Stimulated activated CD4-positive, alpha-beta T cell treated with anti-CD3 and anti-CD28 coated beads, Interleukin-1b, Interleukin-23, amount 100 ng/mL, for 4 hours (primary cell): ENCODE measurements at places on chromosomes 4 and X.

- DNase-seq = no peak
These were observed 1911.4 kb downstream of the STIM2 start for GRCh38 chr4:28772066-28772465.

- no peak for DNase-seq
These were observed 17.5 kb upstream of the SAT1 start for GRCh38 chrX:23765449-23765848.

DNA sequence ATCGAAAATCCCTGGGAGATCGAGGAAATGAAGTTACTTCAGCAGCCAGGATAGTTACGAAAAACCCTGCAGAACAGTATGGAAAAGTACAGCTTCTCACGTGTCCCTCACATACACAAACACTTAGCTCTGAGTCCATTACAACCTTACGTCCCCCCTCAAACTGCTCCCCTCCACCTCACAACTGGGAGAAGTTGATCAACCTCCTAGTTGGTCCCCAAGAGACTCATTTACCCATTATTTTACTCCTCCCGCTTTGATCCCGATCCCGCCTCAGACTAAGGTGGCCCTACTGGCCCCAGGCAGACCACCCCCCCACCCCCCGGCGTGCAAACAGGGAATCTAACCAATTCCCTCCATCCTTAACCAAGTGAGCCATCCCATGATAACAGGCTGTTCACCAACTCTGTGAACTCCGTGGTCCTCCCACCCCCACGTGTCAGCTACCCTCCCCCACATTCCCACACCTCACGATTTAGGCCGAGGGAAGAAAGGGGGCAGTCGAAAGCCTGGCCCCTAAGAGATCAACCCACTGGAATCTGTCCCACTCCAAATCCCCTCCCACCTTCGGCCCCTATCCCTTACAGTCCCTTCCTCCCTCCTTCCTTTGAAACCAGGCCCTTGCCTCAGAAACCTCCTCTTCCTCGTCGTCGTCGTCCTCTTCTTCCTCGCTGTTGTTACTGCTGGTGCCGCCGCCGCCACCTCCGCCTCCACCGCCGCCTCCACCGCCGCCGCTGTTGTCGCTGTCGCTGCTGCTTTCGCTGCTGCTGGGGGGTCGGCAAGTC, 755 bp downstream of the ANKRD17 start:
- peak; percentile 21 for DNase-seq

DNA sequence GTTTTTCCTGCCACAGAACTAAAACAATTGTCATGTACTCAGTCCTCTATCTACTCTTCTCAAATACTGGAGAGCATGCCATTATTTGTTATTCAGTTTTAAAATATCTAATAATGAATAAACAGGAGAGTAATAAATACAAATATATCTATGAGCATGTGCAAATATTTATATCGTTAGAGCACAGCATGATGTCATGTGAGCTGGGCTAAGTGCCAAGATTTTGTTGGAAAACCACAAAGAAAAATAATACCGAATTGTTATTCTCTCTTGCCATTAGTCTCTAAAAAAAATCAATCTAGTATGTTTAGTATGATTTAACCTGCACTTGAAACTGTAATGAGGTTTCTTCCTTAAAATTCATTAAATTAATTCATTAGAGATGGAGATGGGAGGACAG, 97.3 kb downstream of the DDX60 start:
- no peak for DNase-seq

DNA sequence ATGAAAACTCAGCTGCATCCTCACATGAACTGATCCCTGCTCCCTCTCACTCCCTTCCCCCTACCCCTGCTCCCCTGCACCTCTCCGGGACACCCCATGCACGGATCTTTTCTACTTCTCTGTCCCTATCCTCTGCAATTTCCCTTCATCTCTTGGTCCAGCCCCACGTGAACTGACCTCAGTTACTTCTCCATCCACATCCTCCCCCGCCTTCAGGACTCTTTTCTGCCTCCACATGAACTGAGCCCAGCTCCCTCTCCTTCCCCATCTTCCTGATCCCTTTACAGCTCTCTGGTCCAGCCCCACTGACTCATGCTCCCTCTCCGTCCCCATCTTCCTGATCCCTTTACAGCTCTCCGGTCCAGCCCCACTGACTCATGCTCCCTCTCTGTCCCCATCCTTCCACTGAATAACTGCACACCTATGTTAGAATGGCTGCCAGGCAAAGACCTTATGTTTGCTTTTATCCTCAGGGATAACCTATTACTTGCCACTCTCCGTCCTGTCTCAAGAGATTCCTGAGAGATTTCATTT, 5.6 kb downstream of the CETN2 start:
- DNase-seq = no peak

- no peak for DNase-seq
These were observed 481.8 kb downstream of the FGF13 start for GRCh38 chrX:138229718-138230117.

GRCh38 chrX:127490000-127490399, 562.2 kb downstream of the ACTRT1 start:
- no peak for DNase-seq

GRCh38 chr4:128228845-128229795, 58.5 kb downstream of the PGRMC2 start:
- DNase-seq = no peak

- no peak for DNase-seq
These were observed 110.7 kb upstream of the GALNT7 start for GRCh38 chr4:173057901-173058300.

- no peak for DNase-seq
These were observed 64.5 kb downstream of the DKK2 start for GRCh38 chr4:106971636-106972035.

DNA sequence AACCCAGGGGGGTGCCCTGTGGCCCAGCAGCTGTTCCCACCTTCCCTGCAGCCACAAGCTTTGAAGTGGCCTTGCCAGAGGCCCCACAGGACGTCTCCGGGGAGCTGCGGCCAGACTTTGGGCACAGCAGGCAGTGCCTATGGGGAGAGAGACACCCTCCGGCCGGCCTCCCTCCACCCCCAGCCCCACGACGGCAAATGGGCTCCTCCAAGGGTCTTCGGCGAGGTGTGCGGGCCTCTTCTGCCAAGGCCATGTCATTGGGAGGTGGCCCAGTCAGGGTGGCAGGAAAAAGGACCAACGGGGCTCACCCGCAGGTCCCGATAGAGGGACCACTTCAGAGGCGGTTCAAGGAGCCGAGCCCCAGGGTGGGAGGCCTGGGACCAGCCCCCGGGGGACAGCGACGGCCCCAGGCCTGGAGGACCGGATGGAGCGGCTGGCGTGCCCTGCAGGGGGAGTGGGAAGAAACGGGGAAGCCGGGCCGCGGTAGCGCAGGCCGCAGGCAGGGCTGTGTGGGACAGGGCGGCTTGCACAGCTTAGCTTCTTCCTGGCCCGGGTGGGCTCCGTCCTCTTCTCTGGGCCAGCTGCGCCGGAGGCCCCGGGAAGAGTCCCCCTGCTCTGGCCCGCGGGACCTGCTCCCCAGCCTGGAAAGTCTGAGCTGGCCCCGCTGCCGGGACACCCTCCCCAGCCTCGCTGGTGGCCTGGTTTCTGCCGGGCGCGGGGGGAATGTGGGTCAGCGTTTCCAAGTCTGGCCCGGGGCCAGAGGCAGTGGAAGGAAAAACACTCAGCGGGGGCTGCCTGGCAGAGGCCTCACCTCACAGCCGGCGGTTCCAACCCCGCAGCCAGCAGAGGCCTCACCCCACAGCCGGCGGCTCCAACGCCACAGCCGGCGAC, 21.9 kb upstream of the SPON2 start:
- no peak for DNase-seq

DNA sequence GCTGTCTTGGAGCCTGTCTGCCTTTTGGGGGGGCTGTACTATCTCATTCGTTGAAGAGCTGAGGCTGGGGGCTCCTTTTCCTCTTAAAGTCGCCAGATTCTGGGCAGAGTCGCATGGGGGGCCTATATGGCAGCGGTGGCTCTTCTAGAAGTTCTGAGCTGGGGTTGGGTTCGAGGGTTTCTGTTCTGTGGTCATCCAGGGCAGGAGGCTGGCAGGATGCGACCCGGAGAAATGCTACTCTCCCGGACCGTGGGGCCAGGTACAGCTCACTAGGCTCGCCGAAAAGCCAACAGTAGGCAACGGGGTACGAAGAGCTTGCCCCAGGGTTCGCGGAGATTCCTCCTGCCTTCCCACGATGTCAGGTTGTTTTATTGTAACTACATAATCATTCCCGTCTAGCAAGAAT, 1.9 kb upstream of the CITED1 start:
- no peak for DNase-seq

DNA sequence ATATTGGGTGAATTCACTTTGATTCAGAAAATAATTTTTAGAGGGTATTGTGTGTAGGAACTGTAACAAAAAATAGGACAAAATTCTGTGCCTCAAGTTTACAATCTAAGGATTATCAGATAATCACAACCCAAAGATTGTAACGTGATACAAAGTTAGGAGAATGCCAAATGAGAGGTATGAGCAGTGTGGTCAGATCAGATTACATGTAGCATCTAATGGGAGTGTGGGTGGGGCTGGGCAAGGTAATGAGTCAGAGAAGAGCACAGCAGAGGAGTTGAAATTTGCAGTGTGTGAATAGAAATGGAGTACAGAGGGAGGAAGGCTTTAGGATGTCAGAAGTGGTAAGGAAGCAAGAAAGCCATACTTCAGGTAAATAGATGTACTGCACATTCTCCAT, 103.4 kb upstream of the TEX13A start:
- no peak for DNase-seq

DNA sequence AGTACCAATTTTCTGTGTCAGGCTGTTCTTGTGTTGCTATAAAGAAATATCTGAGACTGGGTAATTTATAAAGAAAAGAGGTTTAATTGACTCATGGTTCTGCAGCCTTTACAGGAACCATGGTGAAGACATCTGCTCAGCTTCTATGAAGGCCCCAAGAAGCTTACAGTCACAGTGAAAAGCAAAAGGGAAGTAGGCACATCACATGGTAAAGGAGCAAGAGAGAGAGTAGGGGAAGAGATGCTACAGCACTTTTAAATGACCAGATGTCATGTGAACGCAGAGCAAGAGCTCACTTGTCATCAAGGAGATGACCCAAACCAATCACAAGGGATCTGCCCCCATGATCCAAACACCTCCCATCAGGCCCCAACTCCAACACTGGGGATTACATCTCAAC, 174.3 kb downstream of the ATP10D start:
- no peak for DNase-seq

GRCh38 chrX:66012094-66012534, 27.8 kb downstream of the VSIG4 start:
- DNase-seq = no peak

DNA sequence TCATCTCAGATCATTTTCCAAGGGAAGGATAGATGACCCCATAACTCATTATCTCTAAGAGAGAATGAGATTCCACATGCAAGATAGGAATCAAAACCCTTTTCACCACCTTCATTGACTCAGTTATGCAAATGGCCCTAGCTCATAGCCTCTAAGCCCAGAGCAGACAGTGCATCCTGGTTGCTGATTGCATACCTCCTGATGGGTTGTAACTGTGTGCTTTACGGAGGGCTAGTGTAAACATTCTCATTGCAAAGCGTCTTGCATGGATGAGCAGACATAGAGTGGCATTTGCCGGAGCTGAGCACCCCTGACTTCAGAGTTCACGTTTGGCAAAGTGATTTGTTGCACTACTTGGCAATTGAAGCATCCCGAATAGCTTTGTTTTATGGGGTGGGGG, 151.0 kb downstream of the VCX3A start:
- DNase-seq = no peak
